Activated naive CD8-positive, alpha-beta T cell treated with anti-CD3 and anti-CD28 coated beads for 36 hours (primary cell): ENCODE measurements at places on chromosomes 7 and 10.

DNA sequence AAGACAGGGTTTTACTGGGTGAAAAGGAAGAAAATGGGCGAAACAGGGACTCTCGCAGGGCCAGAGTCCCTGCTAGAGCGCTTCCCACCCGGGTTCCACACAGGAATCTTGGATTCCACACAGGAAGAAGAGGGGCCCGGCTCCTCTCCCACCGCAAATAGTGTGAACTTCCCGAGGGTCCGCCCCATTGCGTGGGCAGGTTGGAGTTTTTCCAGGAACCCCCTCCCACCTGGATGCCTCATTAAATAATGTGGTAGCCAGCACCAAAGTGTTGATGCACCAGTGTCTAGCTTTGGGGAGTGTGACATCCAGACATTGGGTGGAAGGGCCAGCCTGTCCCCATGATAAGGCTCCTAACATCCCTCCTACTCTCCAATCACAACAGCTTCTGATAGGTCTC, 330.3 kb upstream of the ZNF32 start:
- DNase-seq = no peak

- no peak for DNase-seq
Measured at GRCh38 chr10:28842321-28842720, 165.0 kb downstream of the BAMBI start.

DNA sequence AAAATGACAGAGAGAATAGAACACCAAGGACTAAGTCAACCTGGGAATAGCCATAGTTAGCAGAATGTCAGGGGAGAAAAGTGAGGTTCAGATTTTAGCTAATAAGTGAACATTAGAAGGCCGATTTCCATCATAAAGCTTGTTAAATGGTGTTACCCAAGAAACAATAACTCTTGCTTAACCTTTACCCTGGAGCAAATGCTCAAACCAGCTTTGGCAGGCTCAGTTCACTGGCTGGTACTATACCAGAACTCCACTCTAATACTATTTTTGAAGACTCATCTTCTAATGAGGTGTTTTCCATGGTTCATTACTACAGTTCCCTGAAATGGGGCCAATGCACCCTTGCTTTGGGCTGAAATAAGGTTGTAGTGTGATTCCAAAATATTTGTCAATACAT, 61.3 kb downstream of the RNLS start:
- DNase-seq = no peak

GRCh38 chr10:12459340-12459739, 110.0 kb downstream of the CAMK1D start:
- no peak for DNase-seq

DNA sequence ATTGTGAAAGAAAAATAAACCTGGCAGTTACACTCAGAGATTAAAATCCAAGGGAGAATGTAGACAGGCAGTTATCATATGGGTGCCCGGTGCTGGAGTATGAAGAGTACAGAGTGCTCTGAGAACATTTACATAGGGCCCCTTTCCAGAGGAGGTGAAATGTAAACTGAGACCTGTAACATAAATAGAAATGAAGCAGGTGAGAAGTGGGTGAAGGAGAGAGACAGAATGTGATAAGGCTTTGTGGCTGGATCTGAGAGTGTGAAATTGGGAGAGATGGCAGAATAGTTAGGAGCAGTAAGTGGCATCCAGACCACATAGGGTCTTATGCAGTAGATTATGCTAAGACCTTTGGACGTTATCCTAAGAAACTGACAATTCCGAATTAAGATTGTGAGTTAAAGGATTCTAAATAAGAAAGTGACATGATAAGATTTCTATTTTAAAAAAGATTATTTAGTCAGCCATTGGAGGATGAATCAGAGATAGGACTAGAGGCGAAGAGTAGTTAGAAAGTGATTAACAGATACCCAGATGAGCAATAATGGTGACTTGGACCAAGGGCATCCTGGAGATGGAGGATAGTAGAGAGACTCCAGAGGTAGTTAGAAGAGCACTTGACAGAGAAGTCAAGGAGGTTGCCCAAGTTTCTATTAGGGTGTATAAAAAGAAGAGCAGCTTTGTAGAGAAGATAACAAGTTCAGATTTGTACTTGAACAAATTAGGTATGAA, 36.7 kb downstream of the DNAH11 start:
- DNase-seq = no peak

DNA sequence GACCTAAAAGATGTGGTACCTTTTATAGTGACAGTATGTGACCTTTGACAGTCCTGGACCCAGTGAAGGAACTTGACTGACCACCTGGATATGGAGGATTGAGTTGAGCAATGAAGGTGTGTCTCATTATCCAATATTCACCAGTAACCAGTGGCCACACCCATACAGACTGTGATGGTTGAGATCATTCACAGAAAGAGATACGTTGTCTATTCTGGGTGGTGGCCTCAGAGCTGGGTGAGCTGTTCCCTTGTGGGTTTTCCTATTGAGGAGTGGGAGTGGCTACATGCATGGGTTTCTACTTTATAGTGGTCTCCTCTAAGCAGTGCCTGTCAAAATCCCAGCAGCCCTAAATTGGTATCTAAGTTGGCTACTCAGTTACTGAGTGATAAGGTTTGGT, 507.4 kb downstream of the SORCS3 start:
- no peak for DNase-seq

- DNase-seq = no peak
Measured at GRCh38 chr7:40805361-40805760, 670.6 kb downstream of the SUGCT start.

GRCh38 chr7:155576900-155577508, 30.6 kb upstream of the CNPY1 start:
- DNase-seq = no peak

- DNase-seq = no peak
Measured at GRCh38 chr7:398888-399287, 108.9 kb downstream of the FOXL3 start.

- no peak for DNase-seq
Measured at GRCh38 chr10:2120746-2121145, 383.4 kb upstream of the ADARB2 start.

- no peak for DNase-seq
Measured at GRCh38 chr10:131902691-131903090, 1.9 kb downstream of the PPP2R2D start.

DNA sequence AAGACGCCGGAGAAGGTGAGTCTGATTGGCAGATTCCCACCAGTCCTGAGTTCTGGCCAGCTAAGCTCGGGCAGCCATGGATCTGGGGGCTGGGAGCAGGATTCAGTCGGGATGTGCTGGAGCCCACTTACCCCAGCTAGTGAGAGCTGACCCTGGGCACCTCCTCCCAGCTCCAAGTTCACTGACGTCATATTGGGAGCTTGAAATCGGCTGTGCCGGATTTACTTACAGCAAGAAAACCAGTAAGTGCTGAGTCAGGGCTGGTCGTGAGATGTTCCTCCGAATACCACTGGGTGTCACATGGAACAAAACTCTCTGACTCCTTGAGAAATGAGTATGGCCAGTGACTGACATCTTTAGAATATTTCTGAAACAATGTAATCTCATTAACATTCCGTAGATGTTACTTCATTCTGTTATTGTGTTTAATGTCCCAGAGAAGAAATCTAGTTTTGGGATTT, 621.2 kb downstream of the SDK1 start:
- DNase-seq = no peak

- DNase-seq = no peak
Measured at GRCh38 chr10:80451132-80451531, 3.0 kb upstream of the TSPAN14 start.

DNA sequence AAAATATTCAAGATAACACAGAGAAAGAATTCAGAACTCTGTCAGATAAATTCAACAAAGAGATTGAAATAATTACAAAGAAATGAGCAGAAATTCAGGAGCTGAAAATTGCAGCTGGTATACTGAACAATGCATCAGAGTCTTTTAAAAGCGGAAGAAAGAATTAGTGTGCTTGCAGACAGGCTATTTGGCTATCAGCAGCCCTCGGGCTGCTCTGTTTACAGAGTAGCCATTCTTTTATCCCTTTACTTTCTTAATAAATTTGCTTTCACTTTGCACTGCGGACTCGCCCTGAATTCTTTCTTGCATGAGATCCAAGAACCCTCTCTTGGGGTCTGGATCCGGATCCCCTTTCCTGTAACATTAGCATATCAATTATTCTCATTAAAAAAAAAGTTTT, 1040.0 kb downstream of the SORCS3 start:
- DNase-seq = no peak

GRCh38 chr10:13722747-13723653, 136.2 kb downstream of the PRPF18 start:
- no peak for DNase-seq

GRCh38 chr7:750111-750905, 23.2 kb upstream of the PRKAR1B start:
- DNase-seq = no peak

GRCh38 chr7:4797858-4798705, 22.7 kb downstream of the AP5Z1 start:
- DNase-seq = peak; percentile 74

DNA sequence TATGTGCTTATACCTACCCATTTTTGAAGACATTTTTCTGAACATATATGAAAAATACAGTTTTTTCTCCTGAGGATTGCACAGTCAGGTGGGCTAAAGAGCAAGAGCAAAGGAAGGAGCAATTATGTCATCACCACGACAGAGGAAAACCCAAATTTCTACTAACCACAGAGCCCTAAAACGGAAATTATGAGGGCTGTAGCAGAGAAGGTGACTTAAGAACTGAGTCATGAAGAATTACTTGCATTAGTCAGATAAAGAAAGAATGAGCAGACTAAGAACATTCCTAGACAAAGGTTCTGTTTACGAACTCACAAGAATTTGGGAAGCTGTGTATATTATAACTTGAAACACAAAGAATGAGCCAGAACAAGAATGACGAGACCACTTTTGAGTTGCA, 974.4 kb downstream of the NXPH1 start:
- no peak for DNase-seq

DNA sequence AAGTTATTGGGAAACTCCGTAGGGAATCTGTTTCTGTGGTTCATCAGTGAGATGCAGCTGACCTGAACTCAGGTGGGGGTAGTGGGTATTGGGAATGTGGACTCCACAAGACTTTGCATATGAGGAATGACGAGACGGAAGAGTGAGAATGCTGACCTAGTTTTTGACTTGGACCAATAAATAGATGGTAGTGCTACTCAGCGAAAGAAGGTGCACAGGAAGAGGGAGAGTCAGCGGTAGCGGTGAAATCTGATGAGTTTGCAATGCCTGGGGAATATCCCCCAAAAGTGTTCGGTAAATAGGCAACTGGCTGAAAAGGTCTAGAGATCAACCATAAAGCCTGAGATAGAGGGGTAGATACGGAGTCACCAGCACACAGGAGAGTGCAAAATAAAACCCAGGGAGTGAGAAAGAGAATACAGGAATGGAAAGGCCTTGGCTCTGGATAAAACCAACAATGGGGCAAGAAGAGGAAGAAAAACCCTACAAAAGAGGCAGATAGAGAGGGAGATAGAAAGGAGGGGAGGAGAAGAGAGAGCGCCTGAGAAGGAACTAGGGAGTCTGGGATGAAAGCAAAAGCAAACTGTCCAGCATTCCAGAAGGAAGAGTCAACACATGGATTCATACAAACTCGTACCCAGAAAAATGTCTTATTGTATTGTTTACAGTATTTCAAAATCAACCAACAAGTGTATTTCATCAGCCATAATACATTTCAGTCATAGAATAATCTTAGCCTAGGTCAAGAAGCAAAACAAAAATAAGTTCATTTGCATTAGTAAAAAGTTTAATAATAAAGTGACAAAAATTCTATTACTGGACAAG, 5.4 kb downstream of the ARHGAP21 start:
- no peak for DNase-seq

DNA sequence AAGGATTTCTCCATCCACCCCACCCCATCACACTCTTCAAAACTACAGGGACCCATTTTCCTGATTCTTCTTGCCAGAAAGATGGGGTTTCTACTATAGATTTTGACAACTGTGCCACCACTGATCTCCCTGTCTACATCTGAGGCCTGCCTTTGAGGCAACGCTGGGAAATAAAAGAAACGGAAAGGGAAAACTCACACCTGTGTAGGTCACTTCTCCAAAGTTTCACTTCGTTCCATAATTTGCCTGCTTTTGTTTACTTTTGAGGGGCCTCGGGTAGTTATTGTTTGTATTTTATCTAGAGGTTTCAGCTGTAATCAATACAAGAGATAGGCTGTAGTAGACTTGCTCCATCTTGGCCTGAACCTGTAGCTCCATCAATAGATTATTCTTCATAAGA, 56.1 kb downstream of the RAPGEF5 start:
- DNase-seq = no peak

- no peak for DNase-seq
Measured at GRCh38 chr7:22193450-22193983, 163.4 kb downstream of the RAPGEF5 start.

GRCh38 chr10:132142396-132143161, 44.2 kb upstream of the DPYSL4 start:
- peak; percentile 60 for DNase-seq

DNA sequence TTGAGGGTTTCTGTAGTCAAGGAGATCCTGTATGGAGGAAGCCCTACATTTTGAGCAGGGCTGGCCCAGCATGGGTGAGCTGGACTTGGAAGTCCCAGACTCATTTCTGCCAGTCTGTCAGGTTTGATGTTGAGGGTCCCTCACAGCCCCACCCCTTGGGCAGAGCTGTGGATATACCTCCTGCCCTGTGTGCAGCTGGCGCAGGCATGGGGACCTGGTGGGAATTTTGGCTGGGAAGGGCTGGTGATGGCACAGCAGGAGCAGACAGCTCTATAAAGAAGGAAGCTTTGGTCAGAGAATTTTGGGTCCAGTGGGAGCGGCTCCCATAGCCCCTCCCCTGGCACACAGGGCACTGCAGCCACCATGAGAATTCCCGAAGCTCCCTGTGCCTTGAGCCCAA, 482.6 kb downstream of the RPS24 start:
- DNase-seq = no peak

DNA sequence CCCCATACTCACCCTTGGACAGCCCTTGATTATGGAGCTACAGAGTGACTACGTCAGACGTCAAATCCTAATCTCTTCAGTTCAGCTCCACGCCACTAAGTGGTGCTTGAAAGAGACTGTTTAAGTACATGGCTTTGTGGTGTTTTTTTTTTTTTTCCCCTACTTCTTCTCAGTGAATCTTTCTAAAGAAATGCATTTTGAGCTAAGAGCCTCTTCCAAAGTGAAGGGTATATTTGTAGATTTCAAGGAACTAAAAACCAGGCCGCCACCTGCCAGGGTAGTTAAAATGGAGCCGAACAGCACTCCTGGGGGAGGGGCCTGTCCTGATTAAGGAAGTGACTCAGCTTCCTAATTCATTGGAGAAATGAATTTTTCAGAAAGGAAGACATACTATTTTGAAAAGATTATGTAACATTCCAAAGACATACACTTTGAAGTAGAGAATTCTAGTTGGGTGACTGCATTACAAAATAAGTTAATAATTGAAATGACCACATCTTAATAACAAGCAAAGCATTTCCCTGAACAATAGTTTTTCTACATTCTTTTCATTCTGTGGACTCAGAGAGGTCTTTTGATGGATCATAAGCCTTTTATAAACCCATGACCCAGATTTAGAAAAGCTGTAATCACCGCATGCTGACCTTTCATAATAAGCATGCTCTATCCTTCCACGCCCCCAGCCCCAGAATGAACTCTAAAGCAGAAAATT, 20.6 kb upstream of the VPS41 start:
- DNase-seq = no peak

DNA sequence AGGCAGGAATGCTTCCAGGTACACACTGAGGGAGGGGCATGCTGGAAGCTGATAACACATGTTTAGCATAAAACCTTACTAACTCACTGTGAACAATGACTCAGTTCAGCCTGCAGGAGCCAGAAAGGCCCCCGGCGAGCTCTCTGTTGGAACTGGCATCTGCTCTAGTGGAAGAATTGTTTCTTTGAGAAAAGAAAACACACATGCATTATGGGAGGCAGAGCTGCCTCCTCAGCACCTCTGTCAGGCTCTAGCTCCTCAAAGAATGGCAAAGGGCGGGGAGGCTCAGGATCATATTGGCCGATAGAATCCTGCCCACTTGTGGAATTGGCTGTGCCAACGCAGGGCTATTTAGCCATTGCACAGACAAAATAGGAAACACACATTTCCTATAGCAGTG, 338.3 kb downstream of the CXCL12 start:
- no peak for DNase-seq
